ENCODE measurements at places on chromosomes 1 and 21.
A peak's percentile ranks its signal among the peaks of the same experiment; 100 is the strongest.

DNA sequence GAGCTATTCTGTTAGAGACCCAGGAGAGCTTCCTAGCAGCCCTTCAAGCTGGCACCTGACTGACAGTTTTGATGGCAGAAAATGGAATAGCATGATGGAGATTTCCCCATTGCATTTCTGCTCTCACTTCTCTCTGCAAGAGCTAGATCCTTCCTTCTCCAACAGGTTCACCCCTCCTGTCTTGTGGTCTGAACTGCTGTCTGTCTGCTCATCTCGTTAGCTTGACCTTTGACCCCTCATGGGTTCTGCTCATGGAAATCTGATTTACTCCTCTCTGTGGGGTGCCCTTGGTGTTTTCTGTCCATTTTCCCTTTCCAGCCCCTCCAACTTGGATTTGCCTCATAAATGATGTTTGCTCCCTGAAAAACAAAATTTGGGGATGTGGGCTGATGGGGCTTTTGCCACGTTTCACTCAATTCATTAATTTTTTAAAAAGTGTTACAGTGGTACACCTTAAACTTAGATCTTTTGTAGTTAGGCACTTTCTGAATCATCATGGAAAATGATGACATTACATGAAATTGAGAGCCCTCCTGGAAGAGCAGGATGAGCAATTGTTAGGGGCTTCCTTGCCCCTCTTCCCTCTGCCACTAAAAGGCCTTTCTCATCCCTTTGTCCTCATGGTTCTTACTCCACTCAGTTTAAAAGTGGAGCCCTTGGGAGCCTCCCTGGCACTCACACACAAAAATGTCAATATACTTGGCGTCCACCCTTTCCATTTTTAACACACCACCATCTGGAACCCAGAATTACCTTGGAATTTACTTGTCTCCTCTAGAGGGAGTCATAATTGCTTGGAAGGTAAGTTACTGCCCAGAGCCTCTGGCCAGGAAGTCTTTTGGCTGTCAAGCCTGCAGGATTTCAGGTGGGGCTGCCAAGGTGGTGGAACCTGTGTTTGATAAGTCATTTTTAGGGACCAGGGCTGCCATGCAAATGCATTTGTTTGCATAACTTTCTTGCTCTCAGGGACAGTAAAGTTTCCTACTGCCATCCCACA, 31.9 kb upstream of the IL19 start:
- no peak for DNase-seq

GRCh38 chr1:178533121-178533946, 20.4 kb downstream of the TEX35 start:
- DNase-seq, result no peak

- no peak for DNase-seq
These were observed 12.8 kb downstream of the OTUD7B start for GRCh38 chr1:149997585-149998262.

DNA sequence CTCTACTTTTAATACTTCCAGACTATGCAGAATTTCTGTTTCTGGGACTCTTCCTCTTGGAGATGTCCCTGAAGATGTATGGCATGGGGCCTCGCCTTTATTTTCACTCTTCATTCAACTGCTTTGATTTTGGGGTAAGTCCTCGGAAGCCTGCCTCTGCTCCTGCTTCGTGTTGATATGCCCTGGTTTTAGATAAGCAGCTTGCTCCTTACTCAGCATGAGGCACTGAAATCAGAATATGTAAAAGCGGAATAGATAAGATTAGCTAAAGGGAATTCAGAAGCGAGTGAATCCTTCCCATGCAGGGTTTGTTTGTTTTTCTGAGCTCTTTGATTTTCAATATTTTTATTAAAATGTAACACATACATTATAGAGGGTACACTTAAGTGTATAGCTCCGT, 234.7 kb downstream of the CACNA1E start:
- DNase-seq, result no peak

GRCh38 chr1:234942879-234943506, 185.6 kb downstream of the TOMM20 start:
- no peak for DNase-seq

- no peak for DNase-seq
These were observed 556 bp upstream of the RYR2 start for GRCh38 chr1:237041461-237041794.

GRCh38 chr1:61124696-61125095, 42.3 kb downstream of the NFIA start:
- no peak for DNase-seq

DNA sequence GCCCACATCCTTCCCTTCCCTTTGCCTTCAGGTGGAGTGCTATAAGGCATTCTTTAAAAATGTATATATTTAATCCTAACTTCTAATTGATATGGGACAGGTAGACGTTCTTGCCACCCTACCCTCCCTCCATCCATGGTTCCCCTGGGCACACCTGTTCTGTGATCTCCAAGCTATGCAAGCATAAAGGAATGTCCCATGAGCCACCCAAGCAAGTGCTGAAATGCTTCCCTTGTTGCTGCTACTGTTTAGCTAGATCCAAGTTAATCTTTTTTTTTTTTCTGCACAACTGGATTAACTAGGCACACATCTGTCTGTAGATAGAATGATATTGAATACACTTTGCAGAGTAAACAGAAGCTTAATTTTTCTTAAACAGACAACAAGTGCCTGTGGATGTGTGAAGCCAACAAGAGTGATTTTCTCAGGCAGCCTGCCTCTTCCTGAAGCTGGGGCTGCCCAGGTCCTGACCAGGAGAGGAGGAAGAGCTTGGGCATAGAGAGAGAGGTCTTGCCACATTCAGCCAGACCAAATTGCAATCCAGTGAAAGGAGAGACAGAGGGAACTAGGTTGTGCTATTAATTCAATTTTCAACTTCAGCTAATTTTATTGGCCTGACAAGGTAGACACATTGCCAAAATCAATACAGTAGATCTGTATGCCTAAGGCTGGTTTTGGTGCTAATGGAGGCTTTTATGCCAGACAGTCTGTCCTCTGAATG, 28.2 kb upstream of the ATP1B1 start:
- DNase-seq, result no peak

GRCh38 chr1:38370716-38371504, 324.3 kb upstream of the POU3F1 start:
- no peak for DNase-seq

DNA sequence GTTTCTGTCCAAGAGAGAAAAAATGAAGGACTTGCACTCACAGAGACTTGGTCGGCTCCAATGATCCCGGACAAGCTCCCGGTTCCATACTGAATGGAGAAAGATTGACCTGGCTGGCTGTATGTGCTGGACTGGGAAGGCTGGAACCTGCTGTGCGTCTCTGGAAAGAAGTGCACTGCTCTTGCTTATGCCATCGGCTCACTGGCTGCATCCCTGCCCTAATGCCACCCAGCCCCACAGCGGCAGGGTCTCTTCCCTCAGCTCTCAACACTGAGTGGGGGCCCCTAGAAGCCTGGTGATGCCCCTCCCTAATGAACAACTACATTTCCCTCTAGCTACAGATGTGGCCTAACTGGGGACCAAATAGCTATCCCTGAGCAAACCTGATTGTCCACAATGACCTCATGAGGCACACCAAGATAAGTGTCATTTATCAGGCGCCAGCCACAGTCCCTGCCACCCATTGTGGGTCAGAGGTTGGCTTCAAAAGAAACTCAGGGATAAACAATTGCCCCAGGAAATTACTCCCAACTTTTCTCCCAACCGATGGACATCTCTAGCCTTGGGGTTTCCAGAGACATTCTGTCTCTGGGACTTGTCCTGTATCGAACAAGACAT, 2.6 kb downstream of the CTSE start:
- DNase-seq, result no peak

DNA sequence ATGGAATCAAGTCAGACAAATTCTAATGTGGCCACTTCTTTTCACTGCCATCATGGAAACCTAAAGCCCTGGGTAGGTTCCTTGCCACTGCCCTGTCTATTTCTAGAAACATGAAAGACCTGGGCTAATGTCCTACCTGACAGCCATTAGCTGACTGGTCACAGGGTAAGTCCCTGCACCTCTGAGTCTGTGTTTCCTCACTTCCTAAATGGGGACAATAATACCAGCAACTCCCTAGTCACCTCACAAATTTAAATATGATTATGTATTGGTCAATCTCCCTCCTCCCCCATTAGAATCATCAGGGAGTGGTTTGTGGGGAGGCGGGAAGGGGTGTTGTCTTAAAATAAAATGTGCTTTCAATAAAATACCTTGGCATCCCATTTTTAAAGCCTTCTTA, 2.2 kb downstream of the CREG1 start:
- no peak for DNase-seq

DNA sequence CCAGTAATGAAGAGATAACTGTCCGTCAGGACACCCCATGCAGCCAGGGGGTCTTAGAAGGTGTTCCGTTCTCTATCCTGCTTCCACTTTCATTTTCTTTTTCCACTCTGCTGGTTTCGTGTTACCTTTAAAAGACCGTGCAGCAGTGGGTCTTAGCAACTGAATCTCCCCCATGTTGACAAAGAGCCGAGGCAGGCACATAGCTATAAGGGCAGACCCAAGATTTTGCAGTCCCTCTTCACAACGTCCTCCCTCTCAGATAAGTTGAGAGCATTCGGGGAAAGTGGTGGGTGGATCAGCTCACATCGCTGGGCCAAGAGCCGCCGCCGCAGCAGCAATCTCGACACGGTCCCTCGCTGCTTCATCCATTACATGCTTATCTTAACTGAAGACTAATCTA, 355.5 kb downstream of the LMO4 start:
- DNase-seq, result peak; percentile 17

DNA sequence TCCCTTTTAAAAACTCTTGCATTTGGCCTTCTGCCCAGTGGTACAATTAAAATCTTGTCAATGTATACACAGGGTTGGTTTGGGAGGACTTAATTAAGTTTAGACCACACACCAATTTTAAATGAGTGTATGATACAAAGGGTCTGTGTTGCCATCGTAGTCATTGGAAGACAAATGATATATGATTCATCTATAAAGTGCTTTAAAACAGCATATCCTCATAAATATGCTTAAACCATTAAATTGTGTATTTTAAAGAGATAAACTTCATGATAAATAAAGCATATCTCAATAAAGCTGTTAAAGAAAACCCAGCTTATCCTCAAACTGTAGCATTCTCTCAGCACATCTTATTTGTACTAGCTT, 69.5 kb downstream of the LUZP1 start:
- DNase-seq, result no peak

- no peak for DNase-seq
These were observed 9.4 kb upstream of the OR2M2 start for GRCh38 chr1:248165186-248165585.

- DNase-seq, result no peak
These were observed 539 bp downstream of the LAMC1 start for GRCh38 chr1:183023601-183024316.

DNA sequence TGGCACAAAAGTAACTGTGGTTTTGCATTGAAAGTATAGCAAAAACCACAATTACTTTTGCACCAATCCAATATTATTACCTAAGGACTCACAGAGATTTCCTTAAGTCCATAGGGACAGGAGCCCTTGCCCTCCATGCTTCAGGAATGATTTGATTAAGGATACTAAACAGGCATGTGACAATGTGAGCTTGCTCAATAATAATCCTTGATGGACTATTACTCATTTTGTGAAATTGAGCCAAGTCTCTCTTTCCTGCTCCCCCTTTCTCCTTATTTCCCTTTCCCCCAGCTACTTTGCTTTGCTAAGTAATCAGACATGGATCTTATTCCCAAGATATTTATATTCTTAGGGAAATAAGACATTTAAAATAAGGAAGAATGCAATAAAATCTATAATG, 21.6 kb upstream of the RGL1 start:
- DNase-seq, result no peak

DNA sequence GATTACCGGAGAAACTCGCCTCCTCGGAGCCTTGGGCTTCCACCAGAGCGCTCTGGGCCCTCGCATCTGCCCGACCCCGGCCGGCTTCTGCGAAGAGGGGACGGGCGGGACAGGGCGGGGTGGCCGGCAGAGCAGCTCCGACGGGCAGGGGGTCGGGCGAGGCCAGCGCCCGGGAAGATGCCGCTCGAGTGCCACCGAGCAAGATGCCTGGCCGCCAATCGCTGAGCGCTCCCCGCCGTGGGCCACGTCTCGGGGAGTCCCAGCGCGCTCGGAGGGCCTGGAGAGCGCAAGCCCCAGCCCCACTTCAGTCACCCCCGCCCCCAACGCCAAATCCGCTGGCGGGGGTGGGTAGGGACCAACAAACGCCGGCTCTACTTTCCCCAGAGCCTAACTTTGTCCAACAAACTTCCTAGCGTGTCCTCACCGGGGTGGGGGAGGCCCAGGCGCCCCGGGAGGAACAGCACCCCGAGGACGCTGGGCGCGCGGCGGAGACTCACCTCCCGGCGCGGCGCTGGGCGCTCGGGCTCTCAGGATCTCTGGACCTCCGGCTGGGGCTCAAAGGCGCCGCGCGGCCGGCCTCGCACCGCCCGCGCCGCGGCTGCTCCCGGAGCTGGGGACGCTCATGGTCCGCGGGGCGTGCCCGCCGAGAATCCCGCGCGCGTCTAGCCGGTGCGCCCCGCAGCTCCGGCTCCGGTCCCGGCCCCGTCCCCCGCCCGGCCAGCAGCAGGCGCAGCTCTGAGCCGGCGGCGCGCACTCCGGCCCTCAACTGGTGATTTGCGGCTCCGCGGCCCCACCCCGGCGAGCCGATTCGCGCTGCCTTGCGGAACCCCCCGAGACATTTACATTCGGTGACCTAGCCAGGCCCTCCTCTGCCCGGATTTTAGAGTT, at the start of gene BCAR3:
Gene BCAR3, minus strand, starts transcription at position 737 of the 888 bp plus-strand sequence. CDS start 6,907 bp downstream, outside the sequence.
- DNase-seq, result no peak

GRCh38 chr1:227568593-227568992, 5.2 kb downstream of the ZNF678 start:
- DNase-seq, result no peak

DNA sequence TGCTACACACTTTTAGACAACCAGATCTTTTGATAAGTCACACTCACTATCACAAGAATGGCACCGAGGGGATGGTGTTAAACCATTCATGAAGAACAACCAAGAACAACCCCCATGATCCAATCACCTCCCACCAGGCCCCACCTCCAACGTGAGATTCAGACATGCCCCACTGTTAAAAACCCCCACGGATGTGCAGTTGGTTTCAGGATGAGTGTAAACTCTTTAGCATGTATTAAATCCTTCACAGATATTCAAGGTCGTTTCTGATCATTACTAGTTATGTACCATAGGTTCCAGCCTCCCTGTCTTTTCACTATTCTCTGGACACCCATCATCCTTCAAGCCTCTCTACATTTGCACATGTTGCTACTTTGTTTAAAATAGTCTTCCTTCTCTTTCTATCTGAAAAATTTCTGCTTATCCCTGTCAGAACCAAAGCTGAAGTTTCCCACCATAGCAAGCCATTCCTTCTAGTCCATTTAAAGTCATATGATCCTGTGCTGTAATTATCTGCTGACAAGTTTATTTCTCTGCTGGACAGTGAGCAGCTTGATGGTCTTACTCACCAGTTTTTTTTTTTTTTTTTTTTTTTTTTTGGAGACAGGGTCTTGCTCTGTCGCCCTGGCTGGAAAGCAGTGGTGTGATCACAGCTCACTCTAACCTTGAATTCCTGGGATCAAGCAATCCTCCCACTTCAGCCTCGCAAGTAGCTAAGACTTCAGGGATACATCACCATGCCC, 36.8 kb downstream of the MAP10 start:
- DNase-seq, result no peak

- DNase-seq, result no peak
These were observed 38.2 kb downstream of the TP73 start for GRCh38 chr1:3690282-3691065.

GRCh38 chr1:36123356-36123755, 1.7 kb downstream of the COL8A2 start:
- DNase-seq, result no peak
